ENCODE measurements at places on chromosomes 11 and 22. TPM values are rescaled to one million over a fixed set of nuclear protein-coding genes. Genes with fewer than 3 reads are reported as not detected.

SLC22A6 gene
- polyA plus RNA-seq: not detected

CRYAB gene
- polyA plus RNA-seq: not detected

ARHGAP8 gene
- polyA plus RNA-seq: not detected

APBB1 gene
- polyA plus RNA-seq: 2.4 TPM

GGT1 gene
- 37.5 TPM for polyA plus RNA-seq

DKK3 gene
- polyA plus RNA-seq: not detected

TTC36 gene
- polyA plus RNA-seq: not detected

RAB36 gene
- polyA plus RNA-seq: 0.78 TPM

GAS2 gene
- 0.98 TPM for polyA plus RNA-seq

ACTN3 gene
- polyA plus RNA-seq: not detected

CCDC188 gene
- 0.15 TPM for polyA plus RNA-seq

FDXACB1 gene
- polyA plus RNA-seq: 2.3 TPM

TSSC4 gene
- polyA plus RNA-seq: 52.0 TPM

LIF gene
- 7.0 TPM for polyA plus RNA-seq

FUT4 gene
- 6.5 TPM for polyA plus RNA-seq

CCDC15 gene
- polyA plus RNA-seq: 0.28 TPM

SCO2 gene
- polyA plus RNA-seq: 211 TPM

LRP5 gene
- polyA plus RNA-seq: 0.23 TPM

RPL3 gene
- polyA plus RNA-seq: 2,104 TPM

ZP1 gene
- not detected for polyA plus RNA-seq

RPS6KA4 gene
- 24.5 TPM for polyA plus RNA-seq

CRACR2B gene
- polyA plus RNA-seq: 1.0 TPM

OR8G5 gene
- polyA plus RNA-seq: not detected

NDUFS8 gene
- 114 TPM for polyA plus RNA-seq

FGF3 gene
- polyA plus RNA-seq: not detected

SCUBE1 gene
- 0.32 TPM for polyA plus RNA-seq

PIWIL4 gene
- 1.1 TPM for polyA plus RNA-seq

MS4A4E gene
- polyA plus RNA-seq: 10.2 TPM

YPEL1 gene
- polyA plus RNA-seq: 2.3 TPM

POU2AF3 gene
- not detected for polyA plus RNA-seq

PRR33 gene
- not detected for polyA plus RNA-seq

SYT8 gene
- polyA plus RNA-seq: not detected

IL10RA gene
- polyA plus RNA-seq: 152 TPM

TYR gene
- polyA plus RNA-seq: not detected

OR5P2 gene
- polyA plus RNA-seq: not detected
